ENCODE measurements at places on chromosomes 12 and 14. TPM values are rescaled to one million over a fixed set of nuclear protein-coding genes. Genes with fewer than 3 reads are reported as not detected.

HOXC10 gene
- 53.9 TPM for polyA plus RNA-seq

ARF6 gene
- 89.5 TPM for polyA plus RNA-seq

ESRRB gene
- polyA plus RNA-seq: 6.8 TPM

CAPS2 gene
- 8.3 TPM for polyA plus RNA-seq

TTC9 gene
- polyA plus RNA-seq: 3.0 TPM

LTB4R2 gene
- polyA plus RNA-seq: 4.0 TPM

LBHD2 gene
- polyA plus RNA-seq: not detected

NAV3 gene
- 8.7 TPM for polyA plus RNA-seq

WDR20 gene
- 28.2 TPM for polyA plus RNA-seq

RHOJ gene
- polyA plus RNA-seq: 18.3 TPM

CLEC14A gene
- 16.2 TPM for polyA plus RNA-seq

GZMH gene
- 0.35 TPM for polyA plus RNA-seq

SIRT4 gene
- 4.3 TPM for polyA plus RNA-seq

PLEKHH1 gene
- 77.1 TPM for polyA plus RNA-seq

IKBIP gene
- polyA plus RNA-seq: 26.9 TPM

NRXN3 gene
- polyA plus RNA-seq: 5.4 TPM

CFAP251 gene
- 16.4 TPM for polyA plus RNA-seq

BATF gene
- 0.76 TPM for polyA plus RNA-seq

AICDA gene
- 0.92 TPM for polyA plus RNA-seq

SLC10A1 gene
- polyA plus RNA-seq: not detected
